ENCODE measurements at places on chromosomes 2 and 18.

GRCh38 chr2:226446406-226447001, 353.1 kb downstream of the IRS1 start:
- DNase-seq: no peak

DNA sequence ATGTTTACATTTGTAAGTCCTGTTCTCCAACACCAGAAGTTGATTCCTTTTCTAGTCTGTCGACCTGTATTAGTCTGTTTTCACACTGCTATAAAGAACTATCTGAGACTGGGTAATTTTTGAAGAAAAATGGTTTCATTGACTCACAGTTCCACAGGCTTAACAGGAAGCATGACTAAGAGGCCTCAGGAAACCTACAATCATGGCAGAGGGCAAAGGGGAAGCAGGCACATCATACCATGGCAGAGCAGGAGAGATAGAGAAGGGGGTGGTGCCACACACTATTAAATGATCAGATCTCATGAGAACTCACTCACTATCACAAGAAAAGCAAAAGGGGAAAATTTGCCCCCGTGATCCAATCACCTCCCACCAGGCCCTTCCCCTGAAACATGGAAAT, 112.8 kb upstream of the MAP3K20 start:
- DNase-seq: no peak

DNA sequence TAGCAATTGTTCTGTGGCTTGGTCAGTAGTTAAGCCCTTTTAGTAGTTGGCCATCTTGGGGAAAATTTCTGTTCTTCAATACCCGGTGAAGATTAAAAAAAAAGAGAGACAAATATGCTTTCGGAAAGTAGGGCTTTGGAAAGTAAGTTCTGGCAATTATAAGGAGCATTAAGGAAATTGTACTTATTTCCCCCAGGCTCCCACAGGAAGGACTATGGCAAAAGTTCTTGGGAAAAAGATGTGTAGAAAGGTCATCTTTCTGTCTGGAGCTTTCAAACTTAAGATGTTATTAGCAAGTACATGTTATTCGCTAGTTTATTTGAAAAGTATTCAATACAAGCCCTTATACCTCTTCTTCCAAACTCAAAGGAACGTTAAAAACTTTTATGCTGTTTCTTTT, 144.5 kb downstream of the MTX2 start:
- DNase-seq: no peak

GRCh38 chr2:100692906-100693305, 127.0 kb upstream of the NPAS2 start:
- DNase-seq: no peak

GRCh38 chr2:18659915-18660314, 70.5 kb upstream of the NT5C1B start:
- no peak for DNase-seq

DNA sequence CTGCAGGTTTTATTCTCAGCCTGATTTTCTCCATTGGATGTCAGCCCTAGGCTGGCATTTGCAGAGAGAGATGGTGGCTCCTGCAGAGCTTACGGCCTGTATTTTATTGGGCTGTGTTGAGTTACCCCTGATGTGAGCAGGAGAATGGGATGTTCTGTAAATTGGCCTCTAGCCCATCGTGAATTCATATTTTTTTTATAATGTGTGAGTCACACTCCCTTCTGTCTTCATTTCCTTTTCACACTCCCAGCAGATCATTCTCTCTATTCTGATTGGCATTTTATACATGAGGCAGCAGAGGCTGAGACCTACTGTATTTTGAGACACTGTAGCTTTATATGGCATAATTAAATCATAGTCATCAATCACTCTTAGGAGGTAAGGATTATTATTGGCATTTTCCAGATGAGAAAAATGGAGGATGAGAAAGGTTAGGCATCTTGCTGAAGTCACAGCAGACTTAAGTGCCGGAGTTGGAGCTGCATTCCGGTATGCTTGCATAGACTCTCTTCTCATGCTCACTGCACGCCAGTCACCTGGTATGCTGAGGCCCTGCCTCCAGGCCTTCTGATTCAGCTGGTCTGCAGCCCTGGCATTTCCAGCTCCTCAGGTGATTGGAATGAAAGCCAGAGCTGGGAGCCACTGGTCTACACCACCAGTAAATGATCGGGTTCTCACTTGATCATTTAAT, 142.4 kb downstream of the NEDD4L start:
- no peak for DNase-seq

DNA sequence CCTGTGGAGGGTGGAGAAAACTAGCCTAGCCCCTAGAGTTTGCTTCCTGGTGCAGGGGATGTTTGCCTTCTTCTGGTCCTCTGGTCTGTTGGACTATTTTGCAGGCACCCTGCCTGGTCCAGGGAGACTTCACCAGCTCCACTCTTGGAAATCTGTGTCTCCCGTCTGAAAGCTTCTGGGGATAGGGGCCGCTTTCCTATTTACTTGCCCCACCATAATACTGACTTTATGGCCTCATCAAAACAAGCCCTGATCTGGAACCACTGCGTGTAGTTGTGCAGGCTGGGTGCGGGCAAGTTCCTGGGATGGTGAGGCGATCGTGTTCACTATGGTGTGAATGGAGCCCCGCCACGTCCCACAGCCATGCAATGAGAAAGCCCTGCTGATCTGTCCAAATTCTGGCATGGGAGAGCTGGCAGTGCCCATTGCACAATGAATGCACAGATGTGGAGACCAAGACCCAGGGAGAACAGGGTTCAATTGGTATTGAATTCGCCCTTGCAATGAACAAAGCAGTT, 74.3 kb downstream of the DDX1 start:
- DNase-seq: no peak

GRCh38 chr2:10520154-10520553, 72.0 kb upstream of the ODC1 start:
- DNase-seq: peak; percentile 74

GRCh38 chr2:25025229-25026007, 16.5 kb upstream of the EFR3B start:
- no peak for DNase-seq

- no peak for DNase-seq
Measured at GRCh38 chr2:13545320-13545719, 828.6 kb downstream of the TRIB2 start.

DNA sequence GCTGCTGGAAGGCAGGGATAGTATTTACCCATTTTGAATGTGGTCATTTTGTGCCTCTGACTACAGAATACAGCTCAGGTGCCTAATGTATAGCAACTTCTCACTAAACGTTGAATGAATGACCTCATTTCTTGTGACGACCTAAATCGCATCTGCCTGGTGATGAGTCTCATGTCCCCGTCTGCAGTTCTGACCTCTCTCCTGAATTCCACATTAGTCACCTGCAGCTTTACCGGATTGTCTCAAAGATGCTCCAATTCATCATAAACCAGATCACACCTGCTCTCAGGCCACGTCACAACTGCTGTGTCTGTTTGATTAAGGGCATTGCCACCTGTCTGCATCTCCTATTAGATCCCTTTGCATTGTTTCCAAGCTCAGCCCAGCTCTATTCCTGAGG, 133.6 kb upstream of the MYT1L start:
- no peak for DNase-seq

DNA sequence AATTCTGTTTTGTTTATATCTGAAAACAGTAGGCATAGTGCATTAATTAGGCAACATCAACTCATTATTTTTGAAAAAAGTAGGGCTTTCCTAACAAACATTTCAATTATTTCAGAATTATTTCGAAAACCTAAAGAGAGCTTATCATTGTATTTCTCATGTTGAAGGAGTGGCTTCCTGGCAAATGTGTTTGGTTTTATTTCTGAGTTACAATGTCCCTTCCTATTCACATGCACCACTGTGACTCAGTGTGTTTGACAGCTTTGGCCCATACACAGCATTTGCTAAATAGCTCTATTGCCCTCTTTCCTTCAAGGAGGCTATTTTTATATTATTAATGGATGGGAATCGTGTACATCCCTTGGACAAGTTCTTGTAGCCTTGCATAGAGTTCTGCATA, 205.9 kb downstream of the PTGR3 start:
- DNase-seq: no peak

GRCh38 chr2:37820471-37820986, 104.6 kb upstream of the RMDN2 start:
- DNase-seq: no peak

- no peak for DNase-seq
Measured at GRCh38 chr2:239295377-239296019, 105.3 kb downstream of the HDAC4 start.

- no peak for DNase-seq
Measured at GRCh38 chr2:12094134-12094533, 347.7 kb downstream of the LPIN1 start.

GRCh38 chr2:112941753-112942653, 31.0 kb downstream of the IL37 start:
- peak; percentile 89 for DNase-seq

GRCh38 chr2:143254110-143254509, 124.9 kb downstream of the ARHGAP15 start:
- no peak for DNase-seq

DNA sequence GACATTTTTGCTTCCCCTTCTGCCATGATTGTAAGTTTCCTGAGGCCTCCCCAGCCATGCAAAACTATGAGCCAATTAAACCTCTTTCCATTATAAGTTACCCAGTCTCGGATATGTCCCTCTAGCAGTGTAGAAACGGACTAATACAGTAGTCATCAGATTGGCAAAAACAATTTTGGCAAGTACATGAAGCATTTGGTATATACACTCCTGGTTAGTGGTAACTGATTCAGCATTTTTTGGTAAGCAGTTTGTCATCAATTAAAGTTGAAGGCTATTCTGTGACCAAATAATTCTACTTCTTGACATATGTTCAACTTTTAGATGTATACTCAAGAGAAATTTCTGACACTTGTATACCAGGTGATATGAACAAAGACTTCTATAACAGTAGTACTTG, 190.5 kb upstream of the STON1 start:
- no peak for DNase-seq

DNA sequence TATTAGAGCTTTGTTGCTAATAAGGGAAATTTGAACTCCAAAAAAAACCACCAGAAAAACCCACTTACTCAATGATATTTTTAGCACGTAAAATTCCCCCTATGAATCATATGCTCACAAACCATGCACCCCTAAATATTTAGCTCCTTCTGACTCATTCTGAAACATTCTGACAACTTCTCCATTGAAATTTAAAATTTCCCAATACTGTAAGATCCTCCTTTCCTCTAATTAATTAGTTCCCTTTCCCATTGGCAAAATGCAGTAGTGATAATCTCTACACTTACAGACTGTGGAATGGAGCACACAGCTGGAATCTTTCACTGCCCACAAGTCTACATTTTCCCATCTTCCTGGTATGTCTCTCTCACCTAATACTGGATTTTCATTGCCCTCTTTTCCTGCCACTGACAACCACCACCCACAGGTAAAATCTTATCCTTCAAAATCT, 215.8 kb upstream of the ACVR2A start:
- DNase-seq: no peak

DNA sequence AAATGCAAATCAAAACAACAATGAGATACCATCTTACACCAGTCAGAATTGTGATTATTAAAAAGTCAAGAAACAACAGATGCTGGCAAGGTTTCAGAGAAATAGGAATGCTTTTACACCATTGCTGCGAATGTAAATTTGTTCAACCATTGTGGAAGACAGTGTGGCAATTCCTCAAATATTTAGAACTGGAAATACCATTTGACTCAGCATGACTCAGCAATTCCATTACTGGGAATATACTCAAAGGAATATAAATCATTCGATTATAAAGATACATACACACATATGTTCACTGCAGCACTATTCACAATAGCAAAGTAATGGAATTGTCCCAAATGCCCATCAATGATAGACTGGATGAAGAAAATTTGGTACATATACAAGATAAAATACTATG, 516.7 kb downstream of the ERBB4 start:
- no peak for DNase-seq

- DNase-seq: no peak
Measured at GRCh38 chr2:109157563-109158105, 28.6 kb downstream of the SH3RF3 start.

- DNase-seq: no peak
Measured at GRCh38 chr18:59655676-59656075, 41.5 kb downstream of the CCBE1 start.

GRCh38 chr2:190843890-190844699, 36.5 kb upstream of the GLS start:
- DNase-seq: no peak

DNA sequence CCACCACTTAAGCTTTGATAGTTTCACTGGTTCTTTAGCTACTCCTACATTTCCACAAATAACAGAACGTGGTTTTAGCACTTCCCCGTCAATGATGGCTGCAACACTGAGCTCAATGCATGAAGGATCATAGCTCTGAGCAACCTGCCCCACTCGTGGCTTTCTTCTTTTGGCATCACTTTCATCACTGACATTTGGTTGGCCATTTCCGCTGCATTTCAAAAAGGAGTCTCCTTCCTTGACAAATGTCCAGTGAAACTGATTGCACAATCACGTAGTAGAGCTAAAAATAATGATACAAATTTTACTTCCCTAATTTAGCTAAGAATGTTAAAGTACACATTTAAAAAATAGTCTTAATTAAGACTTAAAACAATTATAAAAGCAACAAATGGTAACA, 205.2 kb upstream of the HDAC4 start:
- DNase-seq: no peak

- no peak for DNase-seq
Measured at GRCh38 chr2:75007819-75008218, 49.4 kb downstream of the POLE4 start.

DNA sequence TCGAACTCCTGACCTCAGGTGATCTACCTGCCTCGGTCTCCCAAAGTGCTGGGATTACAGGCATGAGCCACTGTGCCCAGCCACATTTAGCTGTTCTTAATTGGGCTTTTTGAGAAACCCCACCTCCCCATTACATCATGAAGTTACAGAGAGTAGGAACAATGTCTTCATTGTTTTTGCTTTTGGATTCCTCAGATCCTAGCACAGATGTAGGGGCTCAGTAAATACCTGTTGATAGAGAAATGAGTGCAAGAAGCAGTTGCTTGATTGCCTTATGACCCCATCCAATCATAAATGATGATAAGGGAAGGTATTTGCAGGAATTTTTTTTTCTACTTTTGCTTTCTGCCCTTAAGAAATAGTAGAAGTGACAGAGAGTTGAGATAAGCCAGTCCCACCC, 25.4 kb downstream of the GREB1L start:
- DNase-seq: no peak

GRCh38 chr2:76895469-76895868, 626.7 kb downstream of the LRRTM4 start:
- no peak for DNase-seq

GRCh38 chr2:119311371-119311770, 55.3 kb downstream of the C2orf76 start:
- DNase-seq: peak; percentile 44

All from WTC11 (cell line).